ENCODE measurements at places on chromosomes 6 and 20.

DNA sequence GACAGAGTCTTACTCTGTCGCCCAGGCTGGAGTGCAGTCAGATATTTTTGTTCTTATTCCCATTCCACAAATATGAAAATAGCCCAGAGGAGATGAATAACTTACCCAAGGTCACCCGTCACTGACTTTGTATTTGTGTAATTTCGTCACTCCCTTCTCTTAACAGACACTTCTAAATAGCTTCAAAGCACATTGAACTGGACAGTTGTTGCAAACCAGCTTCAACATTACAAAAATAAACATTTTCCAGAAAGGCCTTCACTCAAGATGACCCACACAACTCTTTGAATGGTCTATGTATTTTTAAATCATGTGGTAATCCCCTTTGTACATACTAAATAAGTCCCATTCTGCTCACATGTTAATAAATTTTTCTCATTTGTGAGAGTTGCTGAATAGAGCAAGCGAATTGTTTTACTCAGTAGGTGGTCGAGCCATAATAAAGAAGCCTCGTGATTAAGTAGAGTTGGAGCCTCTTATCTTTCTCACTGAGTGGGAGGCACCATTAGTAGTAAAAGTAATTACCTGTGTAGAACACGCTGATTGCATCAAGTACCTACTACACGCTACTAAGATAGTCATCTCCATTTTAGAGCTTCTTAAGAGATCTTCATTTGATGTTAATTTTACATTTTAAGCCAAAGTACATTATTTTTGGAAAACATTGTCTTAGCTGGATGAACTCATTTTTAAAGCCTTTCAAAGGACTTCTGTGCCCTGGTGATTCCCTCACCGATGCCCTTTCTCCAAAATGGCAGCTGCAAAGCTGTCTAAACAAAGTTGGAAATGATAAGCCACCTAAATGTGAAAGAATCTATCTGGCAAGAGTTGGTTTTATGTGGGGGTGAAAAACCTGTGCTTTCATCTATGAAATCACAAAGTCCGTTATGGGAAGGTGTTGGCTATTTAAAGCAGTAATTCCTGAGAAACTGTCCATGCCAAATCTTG lies 110.0 kb downstream of the TSHZ2 start:
- DNase-seq = no peak

DNA sequence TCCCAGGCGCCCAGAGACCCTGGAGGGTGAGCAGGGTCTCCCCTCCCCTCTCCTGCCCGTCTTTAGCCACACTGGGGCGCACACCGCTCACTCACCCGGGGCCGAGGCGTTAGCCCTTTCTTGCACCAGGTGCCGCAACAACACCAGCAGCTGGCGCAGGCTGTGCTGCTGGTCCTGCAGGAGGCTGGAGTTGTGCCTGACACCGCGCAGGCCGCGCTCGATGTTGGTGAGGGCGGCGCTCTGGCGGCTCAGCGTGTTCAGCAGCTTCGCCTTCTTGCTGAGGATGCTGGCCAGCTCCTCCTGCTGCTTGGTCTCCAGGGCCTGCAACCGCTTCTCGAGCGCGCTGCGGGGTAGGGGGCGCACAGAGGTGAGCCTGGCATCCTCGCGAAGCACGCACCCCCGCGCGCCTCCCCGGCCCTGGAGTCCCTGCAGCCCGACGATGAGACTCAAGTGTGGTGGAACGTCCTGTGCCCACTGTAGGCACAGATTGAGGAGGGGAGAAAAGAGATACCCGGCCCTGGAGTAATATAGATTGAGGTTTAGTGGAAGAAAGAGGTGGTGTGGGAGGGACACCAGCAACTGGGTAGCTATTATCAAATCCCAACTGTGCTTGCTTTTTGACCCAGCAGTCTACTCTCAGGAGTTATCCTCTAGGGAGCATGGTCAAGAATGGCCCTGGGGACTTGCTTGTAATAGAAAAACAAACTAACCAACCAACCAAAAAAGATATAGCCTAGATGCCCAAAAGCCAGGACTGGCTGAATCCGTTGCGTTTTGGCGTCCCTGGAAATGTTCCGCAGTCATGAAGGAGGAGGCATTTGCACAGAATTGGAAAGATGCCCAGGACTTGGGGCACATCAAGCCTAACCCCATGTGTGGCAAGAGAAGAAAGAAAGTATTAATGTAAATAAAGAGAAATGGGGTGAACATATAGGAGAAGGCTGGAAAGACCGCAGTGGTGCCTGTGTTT lies 30.9 kb downstream of the ANGPT4 start:
- peak; percentile 58 for DNase-seq

DNA sequence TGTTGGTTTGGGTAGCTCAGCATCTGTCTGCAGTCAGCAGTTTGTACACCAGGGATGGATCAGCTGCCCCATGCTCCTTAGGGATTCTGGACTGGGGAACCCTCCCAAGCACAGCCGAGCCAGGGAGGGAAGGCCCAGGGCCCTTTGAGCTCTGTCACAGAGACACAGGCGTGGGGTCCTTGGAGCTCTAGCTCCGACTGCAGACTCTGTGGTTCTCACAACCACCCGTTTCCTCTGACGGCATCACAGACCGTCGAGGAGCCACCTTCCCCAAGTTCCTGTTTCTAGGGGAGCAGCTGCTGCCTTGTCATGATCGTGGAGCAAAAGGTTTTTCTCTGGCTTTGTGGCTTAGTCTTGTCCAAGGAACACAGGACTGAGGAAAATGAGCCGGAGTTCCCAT lies at the start of gene SLA2:
SLA2 (minus strand) TSS at position 199 of the 400 bp plus-strand sequence. CDS start 4,861 bp downstream, outside the sequence.
- DNase-seq = no peak

DNA sequence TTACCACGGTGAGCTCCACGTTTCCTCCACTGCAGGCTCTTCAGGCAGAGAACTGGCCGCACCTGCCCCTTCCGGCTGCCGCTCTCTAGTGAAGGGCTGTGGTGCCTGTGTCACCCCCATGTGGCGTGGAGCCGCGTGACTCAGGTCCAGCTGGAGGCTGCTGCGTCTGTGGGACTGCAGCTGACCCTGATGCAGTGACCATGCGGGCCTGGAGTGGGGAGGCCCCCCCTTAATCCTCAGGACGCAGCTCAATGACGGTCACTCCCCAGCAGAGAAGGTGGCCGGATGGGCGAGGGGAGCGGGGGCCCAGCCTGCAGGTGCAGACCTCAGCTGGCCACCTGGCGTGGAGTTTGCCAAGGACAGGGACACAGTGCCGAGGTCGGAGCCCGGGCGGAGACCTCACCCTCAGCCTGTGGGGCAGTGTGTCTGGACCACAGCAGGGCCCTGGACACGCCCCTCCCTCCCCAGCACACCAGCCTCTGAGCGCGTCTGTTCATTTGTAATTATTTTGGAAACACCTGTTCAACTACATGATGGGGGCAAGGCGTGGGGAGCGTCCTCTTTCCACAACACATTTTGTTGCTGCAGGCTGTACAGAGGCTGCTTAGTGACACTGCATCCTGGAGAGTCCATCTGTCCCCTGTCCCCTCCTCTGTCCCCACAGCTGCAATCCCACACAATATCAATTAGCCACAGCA lies 10.7 kb downstream of the BHLHE23 start:
- DNase-seq = no peak

- peak; percentile 0 for DNase-seq
These were observed 10.7 kb downstream of the PXDC1 start for GRCh38 chr6:3740551-3741476.

GRCh38 chr20:43728686-43729255 lies 2.0 kb upstream of the GTSF1L start:
- DNase-seq = no peak

GRCh38 chr20:22371843-22372242 lies 212.5 kb downstream of the FOXA2 start:
- DNase-seq = no peak

GRCh38 chr6:74091136-74091793 lies 395.3 kb downstream of the CD109 start:
- DNase-seq = peak; percentile 58

GRCh38 chr6:168130697-168131371 lies 51.8 kb upstream of the FRMD1 start:
- no peak for DNase-seq

DNA sequence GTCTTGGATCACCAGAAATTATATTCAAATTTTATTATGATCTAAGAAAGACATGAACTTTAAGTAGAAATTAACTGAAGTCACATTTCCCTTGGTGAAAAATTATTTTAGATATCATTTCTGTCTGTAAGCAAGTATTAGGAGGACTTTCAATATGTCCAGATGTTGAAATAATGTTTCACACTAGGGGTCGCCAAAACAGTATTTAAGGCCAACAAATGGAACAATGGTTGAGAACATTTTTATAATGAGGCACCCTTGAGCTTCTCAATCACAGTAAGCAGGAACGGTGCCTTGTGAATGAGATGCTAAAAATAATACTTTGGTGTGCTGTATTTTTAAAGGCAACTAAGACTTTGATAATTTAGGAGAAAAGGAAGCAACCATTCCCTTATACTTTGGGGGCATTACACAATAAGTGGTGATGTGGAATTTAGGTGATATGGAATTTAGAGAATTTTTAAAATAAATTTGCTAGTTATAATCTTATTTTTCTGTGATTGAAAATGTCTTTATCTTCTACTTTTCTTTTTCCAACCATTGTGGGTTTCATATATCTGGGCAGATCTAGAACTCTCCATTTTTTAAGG lies 9.6 kb upstream of the SF3B5 start:
- DNase-seq = peak; percentile 67

DNA sequence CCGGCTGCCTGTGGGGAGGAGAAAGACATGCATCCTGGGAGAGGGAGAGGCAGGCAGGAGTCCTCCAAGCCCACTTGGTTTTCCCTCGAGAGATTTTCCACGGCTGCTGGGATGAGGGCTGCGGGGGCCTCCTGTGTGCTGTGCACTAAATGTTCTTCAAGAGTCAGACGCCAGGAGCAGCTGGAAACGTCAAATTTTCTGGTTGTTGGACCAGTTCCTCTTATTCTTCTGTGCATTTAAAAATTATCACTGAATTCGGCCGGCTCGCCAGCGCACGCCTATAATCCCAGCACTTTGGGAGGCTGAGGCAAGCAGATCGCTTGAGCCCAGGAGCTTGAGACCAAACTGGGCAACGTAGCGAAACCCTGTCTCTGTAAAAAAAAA lies 32.8 kb upstream of the NTSR1 start:
- no peak for DNase-seq

DNA sequence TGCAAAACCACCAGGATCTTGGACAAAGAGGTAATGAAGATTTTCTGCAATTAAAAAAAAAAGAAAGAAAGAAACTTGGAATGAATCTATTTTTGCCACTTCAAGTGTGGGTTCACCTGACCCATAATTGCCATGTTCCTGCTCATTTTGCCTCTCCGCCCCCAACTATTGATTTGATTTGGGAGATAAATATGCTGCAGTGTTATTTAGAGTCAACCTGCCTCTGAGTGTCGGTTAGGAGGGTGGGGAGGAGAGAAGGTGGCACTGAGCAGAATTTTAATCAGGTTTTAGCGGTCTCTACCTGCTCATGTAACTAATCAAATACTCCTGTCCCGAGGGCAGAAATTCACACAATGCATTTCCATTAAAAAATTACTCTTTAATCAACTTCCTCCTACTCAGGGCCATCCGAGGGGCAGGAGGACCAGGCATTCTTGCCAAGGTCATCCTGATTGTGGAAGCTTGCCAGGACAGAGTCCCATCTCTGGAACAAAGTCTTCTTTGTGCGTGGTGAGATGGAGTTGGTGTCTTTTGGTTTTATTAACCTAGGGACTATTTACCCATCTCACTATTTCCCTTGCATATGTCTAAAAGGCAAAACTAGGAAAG lies 300.1 kb downstream of the CDH26 start:
- DNase-seq = no peak

- DNase-seq = no peak
These were observed 9.4 kb upstream of the NPBWR2 start for GRCh38 chr20:64116541-64117431.

GRCh38 chr6:159963111-159963510 lies 5.8 kb upstream of the IGF2R start:
- no peak for DNase-seq

DNA sequence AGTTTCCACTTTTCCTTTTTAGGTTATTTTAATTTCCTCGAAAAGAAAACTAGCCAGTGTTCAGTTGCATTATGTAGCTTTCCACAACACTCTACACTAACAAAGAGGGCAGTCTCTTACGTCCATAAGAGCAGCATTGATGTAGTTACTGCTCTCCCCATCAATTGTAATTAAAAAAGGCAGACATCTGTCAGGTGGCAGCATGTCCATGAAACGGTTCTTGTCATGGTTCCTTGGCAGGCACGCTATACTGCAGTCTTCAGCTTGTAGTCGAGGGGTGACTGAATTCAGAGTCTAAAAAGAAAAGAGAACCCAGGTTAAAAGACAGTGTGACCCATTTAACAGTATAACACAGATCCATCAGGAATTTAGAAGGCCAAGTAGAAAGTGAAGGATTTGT lies 80.1 kb upstream of the THEMIS start:
- DNase-seq = no peak

DNA sequence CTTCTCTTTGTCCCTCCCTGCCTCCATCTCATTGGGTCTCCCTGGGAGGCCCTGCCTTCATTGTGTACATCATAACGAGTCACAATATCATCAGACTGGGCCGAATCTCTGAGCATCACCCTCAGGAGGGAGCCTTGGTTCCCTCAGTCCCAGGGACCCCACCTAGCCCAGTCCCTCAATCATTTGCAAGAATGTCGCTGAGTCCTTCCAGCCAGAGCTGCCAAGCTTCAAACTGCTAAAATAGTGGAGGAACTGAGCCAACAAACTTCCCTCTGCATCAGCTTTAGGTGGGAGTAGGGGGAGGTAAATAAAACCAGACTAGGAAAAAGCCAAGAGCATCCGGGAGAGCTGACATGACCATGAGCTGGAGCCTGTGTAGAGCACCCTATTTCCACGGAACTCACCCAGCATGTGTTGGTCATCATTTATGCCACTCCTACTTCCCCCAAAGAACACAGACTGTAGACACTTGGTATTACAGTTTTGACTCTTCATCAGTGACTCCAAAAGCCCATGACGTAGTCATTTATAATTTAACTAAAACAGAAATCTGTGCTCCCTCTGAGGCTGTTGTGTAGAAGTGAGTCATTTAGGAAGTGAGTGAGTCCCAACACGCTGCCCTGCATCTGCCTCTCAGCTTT lies 28.8 kb upstream of the IL17A start:
- no peak for DNase-seq

DNA sequence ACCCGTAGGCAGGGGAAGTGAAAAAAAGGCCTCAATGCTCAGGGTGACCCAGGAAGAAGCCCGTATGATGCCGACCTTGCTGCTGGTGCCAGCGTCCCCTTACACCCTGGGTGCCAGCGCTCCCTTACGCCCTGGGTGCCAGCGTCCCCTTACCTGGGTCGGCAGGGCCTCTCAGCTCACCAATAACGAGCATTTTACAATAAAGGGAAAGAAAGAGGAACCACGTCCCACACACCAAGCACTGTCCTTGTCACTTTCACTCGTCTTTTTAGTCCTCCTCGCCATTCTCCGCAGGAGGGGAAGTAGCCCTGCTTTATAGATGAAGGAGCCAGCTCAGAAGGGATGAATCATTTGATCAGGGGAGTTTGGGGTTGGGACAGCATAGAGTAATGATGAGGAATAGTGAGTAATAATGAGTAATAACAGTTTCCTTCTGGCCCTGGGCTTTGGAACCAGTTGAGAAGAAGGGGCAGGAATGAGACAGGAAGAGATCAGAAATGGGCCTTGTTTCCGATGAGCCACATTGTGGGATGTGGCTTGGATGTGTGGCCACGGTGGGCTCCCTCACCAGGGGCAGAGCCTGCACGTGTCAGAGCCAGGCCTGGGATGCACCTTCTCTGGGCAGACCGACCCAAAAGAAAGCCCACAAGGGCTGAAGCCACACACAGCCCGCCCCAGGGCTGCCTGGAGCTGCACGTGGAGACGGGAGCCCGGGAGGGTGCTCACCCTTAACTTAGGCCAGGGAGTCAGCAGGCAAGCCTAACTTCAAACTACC lies 75.7 kb downstream of the SYNJ2 start:
- DNase-seq = peak; percentile 91

All from fibroblast of gingiva (primary cell).